ENCODE measurements at places on chromosomes 16 and 17. TPM values are rescaled to one million over a fixed set of nuclear protein-coding genes. Genes with fewer than 3 reads are reported as not detected.

- peak overlapping the region; percentile 87 for H3K4me3 ChIP-seq
- no peak for DNase-seq
- H3K36me3 ChIP-seq = peaks cover 22% of the 10 kb centered on the region
Measured at GRCh38 chr17:39200957-39201510, 951 bp downstream of the RPL19 start.

- H3K36me3 ChIP-seq = no peaks in the 10 kb centered on the region
- H3K27ac ChIP-seq = no peak overlapping the region
- DNase-seq = no peak
- no peaks in the 10 kb centered on the region for H3K4me1 ChIP-seq
Measured at GRCh38 chr16:58366247-58367031, 25.8 kb upstream of the GINS3 start.

- no peaks in the 10 kb centered on the region for H3K27me3 ChIP-seq
- no peaks in the 10 kb centered on the region for H3K36me3 ChIP-seq
- H3K4me1 ChIP-seq = no peaks in the 10 kb centered on the region
Measured at GRCh38 chr16:64130140-64130539, 991.7 kb downstream of the CDH11 start.

GRCh38 chr17:5488752-5489151 lies 2.4 kb downstream of the MIS12 start:
- peak overlapping the region; percentile 89 for H3K27ac ChIP-seq
- peak overlapping the region; percentile 68 for H3K4me3 ChIP-seq
- peaks cover 51% of the 10 kb centered on the region for H3K4me1 ChIP-seq
- no peak for DNase-seq

GRCh38 chr16:77496934-77497333 lies 62.1 kb upstream of the ADAMTS18 start:
- peaks cover 5% of the 10 kb centered on the region for H3K27me3 ChIP-seq
- H3K27ac ChIP-seq = no peak overlapping the region
- H3K36me3 ChIP-seq = no peaks in the 10 kb centered on the region
- no peak overlapping the region for H3K4me3 ChIP-seq
- DNase-seq = no peak

DNA sequence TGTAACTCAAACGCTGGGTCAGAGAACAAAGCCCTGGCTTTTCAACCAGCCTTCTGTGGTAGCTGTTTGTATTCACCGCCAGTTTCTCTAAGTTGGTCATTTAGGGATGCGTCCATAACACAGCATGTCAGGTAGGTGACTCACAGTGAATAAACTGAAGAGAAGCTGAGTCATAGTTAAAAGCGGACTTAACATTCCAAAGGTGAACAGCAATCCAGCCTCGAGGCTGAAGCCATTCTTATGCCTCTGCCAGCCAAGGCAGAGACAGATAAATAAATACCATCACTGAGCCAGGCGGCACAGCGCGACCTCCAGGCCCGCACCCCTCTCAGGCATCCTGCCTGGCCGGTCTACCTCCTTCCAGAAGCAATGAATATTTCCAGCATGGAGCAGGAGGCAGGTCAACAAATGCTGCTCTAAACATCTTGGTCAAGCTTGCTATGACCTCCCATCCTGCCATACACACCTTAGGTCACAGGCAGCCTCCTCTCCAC lies 12.4 kb upstream of the CACNG4 start:
- DNase-seq = no peak
- no peak overlapping the region for H3K4me3 ChIP-seq
- no peak overlapping the region for H3K27ac ChIP-seq
- no peaks in the 10 kb centered on the region for H3K4me1 ChIP-seq

- no peak overlapping the region for H3K4me3 ChIP-seq
- H3K27ac ChIP-seq = no peak overlapping the region
- DNase-seq = no peak
- no peaks in the 10 kb centered on the region for H3K36me3 ChIP-seq
Measured at GRCh38 chr16:52705122-52705521, 158.2 kb upstream of the TOX3 start.

GRCh38 chr16:1749152-1750117 lies 21.9 kb downstream of the NME3 start:
- H3K4me3 ChIP-seq = no peak overlapping the region
- H3K27me3 ChIP-seq = no peaks in the 10 kb centered on the region
- DNase-seq = no peak
- H3K36me3 ChIP-seq = peaks cover 69% of the 10 kb centered on the region
- peak overlapping the region; percentile 51 for H3K27ac ChIP-seq

- no peak overlapping the region for H3K27ac ChIP-seq
- no peaks in the 10 kb centered on the region for H3K27me3 ChIP-seq
- no peaks in the 10 kb centered on the region for H3K36me3 ChIP-seq
Measured at GRCh38 chr16:85673529-85674417, 15.0 kb downstream of the GINS2 start.

- no peak overlapping the region for H3K4me3 ChIP-seq
- H3K36me3 ChIP-seq = peaks cover 8% of the 10 kb centered on the region
- H3K4me1 ChIP-seq = no peaks in the 10 kb centered on the region
- no peaks in the 10 kb centered on the region for H3K27me3 ChIP-seq
- no peak overlapping the region for H3K27ac ChIP-seq
Measured at GRCh38 chr17:9887508-9887907, 17.6 kb downstream of the RCVRN start.

- DNase-seq = no peak
- no peak within 1 kb of the TSS for H3K27ac ChIP-seq
- no peaks in the 10 kb centered on the region for H3K27me3 ChIP-seq
- H3K36me3 ChIP-seq = no peaks in the 10 kb centered on the region
Measured at GRCh38 chr16:31149894-31150890, at the start of gene PRSS36. TSS of gene PRSS36 (minus strand) at chr16:31150066. CDS start at chr16:31150035, 31 bp downstream.

Gene MSLN
- not detected for polyA plus RNA-seq

Gene ACSM2A
- not detected for polyA plus RNA-seq

Gene GALR2
- not detected for polyA plus RNA-seq

Gene ZNF469
- 0.09 TPM for polyA plus RNA-seq

Gene TBC1D3D
- polyA plus RNA-seq = not detected

Gene TMEM170A
- polyA plus RNA-seq = 32.8 TPM

Gene CA7
- not detected for polyA plus RNA-seq
